NCI-H526 treated with DMSO at 0.1 percent for 48 hours (cell line): ENCODE measurements at places on chromosomes 7 and 10.

GRCh38 chr10:60718886-60719285 is 59.4 kb upstream of the CDK1 start:
- no peak for DNase-seq

DNA sequence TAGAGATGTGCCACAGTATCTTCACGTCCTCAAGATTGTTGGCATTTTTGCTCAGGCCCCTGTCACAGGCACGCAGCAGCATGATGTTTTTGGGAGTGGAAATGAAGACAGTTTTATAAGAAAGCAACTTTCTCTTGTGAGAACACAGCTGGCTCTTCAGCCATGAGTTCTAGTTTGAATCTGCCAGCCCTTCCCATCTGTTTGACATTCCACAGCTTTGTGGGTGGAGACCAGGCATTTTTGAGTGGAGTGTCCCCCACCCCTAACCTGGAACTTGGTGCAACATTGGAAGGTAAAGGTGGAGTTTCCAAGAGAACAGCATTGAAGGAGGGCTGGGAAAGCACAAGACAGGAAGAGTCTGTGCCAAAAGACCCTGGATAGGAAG is 253.1 kb upstream of the IGFBP3 start:
- DNase-seq, result no peak

- DNase-seq, result no peak
Observed at GRCh38 chr10:72612203-72612826, 13.6 kb downstream of the MICU1 start.

- no peak for DNase-seq
Observed at GRCh38 chr10:84547616-84548015, 219.2 kb downstream of the CCSER2 start.

DNA sequence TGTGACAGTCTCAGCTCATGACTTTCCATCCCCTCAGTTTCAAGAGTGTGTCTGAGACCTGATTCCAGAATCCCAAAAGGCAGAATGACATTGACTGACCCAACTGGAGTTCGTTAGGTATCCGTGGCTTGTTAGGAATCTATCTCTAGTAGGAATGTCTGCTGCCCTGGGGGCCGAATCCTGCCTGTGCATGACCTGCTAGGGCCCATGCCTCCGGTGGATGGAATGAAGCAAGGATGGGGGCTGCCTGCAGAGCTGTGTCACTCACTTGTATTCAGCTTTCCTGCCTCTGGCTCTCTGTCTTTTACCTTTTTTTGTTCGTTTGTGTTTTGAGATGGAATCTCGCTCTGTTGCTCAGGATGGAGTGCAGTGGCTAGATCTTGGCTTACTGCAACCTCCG is 129.5 kb downstream of the SDK1 start:
- no peak for DNase-seq

DNA sequence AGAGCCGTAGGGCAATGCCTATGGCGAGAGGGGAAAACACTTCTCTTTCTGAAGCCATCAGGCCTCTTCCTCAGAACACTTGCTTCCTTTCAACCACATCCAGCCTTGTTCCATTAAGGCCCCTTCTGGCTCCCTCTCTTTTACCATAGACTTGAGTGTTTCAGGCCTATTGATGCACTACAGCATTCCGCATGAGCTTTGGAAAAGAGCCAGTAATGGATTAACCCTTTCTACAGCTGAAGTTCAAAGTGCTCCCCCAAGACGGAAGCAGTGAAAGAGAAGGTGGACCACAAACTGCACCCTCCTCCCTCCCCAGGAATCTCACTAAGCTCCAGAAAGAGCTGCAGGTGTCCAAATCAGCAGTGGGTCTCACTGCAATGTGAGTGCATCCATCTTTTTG is 102.7 kb upstream of the C7orf33 start:
- DNase-seq, result no peak

DNA sequence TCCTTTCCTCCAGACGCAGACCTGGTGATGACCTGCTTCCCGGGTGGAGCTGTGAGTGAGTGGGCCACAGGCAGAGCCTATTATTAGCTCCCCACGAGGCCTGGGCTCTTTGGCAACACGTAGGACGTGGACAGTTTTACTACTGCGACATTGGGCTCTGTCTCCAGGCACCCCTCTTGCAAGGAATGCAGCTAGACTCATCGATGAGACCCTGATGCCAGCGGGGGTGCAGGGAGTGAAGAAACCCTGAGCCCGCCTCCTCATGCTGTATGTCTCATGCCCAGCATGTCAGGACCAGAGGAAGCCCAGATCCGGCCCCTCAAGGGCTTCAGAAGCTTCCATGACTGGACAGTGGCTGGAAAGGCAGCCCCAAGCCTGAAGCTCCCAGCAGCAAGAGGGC is 161.9 kb downstream of the TCERG1L start:
- DNase-seq, result no peak
